Cortex of kidney (tissue), 1 donor: ENCODE measurements at places on chromosomes 1 and 21.

DNA sequence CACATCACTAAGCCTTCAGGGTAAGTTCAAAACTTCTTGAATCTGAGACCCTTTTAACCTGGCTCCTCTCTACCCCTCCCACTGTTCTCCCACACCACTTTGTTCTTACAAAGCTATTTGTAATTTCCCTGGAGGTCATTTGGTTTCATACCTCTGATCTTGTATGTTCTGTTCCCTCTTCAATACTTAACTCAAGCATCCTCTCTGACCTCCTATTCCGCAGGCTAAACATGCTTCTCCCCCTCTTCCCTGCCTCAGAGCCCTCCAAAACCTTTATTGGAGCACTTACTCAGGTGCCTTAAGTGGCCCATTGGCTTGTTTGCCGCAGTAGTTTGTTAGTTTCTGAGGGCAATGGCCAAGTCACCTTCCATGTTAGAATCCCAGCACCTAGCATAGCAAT is 54.8 kb downstream of the SSX2IP start:
- DNase-seq, result no peak

DNA sequence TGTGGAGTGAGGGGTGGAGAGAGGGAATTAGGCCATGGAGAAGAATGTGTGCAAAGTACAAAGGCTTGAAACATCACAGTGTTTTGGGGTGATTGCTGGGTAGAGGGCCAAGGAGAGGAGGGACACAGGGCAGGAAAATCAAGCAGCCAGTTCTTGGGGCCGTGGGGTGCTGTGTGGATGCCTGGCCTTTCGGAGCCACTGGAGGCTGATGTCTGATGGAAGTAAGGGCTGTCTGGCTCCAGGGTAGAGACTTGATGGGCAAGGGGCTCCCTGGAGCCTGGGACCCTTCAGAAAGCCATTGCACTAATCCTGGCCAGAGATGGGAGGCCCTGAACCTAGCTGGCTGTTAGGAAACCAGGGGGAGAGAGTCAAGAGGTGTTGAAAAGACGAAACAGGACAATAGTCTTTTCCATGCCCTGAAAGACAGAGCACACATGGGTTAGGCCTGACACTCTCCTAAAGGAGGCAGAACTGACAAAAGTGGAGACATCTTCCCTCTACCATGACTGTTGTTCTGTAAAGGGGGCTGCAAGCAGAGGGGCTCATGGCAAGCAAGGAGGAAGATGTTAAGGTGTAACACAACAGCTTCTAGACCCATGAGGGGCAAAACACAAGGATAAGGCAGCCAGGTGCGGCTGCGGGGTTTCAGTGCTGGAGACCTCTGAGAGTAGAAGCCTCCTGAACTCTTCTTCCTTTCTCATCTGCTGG is 21.0 kb downstream of the ATF3 start:
- DNase-seq, result no peak

DNA sequence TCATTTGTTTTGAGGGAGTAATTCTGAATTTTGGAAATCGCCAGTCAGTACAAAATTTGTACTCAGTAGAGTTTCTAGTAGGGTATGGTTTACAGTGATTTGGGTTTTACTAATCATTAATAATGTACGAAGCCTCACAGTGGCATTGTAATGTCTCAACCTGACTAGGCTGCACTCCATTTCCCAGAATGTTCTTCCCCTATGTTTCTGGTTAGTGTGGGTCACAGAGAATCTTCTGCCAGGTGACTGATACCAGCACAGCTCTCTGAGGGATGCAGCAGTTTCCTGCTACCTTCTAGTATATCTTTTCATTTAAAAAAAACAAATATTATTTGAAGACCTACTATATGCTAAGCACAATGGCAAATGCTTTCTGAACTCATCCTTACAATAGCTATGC is 112.9 kb downstream of the PTPN14 start:
- DNase-seq, result no peak

DNA sequence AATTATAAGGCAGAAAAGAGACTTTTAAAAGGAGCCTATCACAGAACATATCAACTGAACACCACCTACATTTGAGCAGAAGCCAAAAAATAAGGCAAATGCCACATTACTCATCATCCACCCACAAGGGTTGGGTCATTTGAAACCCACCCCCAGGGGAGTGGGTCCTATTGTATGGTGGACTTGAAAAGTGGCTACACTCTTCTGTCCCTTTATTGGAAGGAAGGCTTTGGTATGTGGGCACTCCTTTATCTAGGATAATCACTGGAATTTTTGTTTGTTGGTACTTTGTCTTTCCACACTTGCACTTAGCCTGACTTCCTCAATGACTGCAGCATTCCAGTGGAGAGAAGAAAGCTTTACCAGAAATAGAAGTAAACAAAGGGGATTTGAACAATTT is 157.2 kb upstream of the COL11A1 start:
- no peak for DNase-seq

DNA sequence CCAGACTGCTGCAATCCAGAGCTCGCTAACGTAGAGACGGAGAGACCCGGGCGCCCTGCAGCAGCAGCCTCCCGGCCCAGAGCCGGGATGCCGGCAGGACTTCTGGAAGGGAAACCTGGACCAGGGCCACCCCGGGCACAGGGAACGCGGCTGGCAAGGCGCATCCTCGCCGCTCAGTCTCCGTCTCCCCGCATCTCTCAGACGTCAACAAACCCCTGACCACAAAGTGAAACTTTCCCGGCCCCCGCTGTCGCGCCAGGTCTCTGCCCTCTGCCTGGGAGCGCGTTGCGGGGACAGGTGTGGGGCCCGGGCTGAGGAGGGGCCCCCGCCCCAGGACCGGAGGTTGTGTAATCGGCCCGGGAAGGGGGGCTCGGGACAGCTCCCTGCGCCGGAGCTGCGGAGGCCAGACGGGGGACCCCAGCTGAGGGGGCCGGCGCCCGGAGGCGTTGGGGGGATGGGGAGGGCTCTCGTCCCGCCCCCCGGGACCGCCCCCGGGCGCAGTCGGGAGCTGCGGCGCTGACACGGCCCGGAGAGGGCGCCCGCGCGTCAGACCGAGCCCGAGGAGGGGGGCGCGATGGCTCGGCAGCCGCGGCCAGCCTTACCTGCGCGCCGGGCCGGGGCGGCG is 116.6 kb upstream of the HIVEP3 start:
- DNase-seq, result no peak

DNA sequence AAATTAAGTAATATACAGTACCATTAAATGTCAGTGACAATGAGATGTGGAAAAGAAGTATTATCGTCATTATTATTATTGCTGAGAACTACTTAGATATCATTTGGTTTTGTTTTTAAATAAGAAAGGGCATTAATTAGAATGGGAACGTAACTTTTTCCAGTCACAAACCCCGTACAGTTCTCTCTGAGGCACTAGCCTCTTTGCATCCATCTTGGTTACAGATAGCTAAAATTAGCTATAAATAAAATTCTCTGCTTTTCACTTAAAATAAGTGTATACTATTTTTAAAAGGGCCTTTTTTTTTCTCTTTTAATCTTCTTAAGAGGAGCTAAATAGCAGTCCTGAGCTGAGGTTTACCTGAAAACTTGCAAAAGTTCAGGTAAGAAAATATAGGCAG is 7.6 kb downstream of the PTGS2 start:
- no peak for DNase-seq

DNA sequence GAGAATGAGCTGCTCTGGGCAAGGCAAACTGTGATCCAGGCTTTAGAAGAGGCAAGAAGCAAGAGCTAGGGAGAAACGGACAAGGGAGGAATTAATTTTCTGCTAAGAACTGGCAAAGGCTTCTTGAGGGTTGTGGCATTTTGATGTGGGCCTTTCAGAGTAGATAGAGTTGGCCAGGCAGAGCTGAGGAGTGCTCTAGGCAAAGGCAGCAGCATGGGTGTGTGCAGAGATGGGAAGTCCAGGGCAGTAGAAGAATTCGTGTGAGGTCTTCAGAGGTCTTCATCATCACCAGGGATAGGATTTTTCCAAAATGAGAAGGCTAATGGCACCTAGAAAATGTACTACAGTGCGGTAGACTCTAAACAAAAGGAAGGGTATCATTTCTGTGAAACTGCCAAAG is 237.8 kb downstream of the LTN1 start:
- no peak for DNase-seq

- no peak for DNase-seq
These were observed 135.1 kb downstream of the CDC7 start for GRCh38 chr1:91635763-91636162.

GRCh38 chr1:101309334-101310311 is 72.8 kb downstream of the S1PR1 start:
- DNase-seq, result no peak

DNA sequence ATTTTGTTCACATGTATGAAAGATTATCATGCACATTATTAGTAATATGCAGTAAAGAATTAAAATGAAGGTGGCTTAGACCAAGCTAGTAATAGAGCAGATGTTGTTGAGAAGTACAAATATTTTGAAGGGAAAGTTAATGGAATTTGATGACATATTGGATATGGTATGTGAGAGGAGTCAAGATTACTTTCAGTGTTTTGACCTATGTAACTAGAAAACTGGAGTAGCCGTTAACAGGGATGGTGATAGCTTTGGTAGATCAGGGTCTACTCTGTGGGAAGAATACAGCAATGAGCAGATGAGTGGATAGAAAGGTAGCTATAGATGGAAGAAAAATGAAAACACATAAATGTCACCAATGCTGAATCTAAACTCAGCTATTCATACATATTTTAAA is 163.2 kb upstream of the LRRC7 start:
- DNase-seq, result no peak

DNA sequence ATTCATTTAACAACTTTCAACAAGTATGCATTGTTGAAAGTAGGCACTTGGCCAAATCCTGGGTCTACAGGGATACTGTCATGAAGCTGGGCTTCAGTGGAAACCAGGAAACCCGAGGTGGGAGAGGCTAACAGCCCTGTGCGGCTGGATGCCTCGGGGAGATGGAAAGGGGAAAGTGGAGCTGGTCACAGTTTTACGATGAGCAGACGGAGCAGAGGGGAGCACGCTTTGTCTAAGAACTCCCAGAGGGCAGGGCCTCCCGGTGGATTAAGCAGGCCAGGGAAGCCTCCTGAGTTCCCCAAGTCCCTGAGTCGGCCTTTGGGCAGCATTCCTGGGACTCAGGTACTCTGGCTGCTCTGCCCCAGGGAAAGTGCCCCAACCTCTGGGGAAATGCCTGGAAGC is 23.8 kb downstream of the STUM start:
- no peak for DNase-seq

GRCh38 chr21:16159213-16159970 is 429.6 kb downstream of the USP25 start:
- DNase-seq, result no peak

- no peak for DNase-seq
These were observed 12.8 kb downstream of the RNF2 start for GRCh38 chr1:185058110-185058509.

DNA sequence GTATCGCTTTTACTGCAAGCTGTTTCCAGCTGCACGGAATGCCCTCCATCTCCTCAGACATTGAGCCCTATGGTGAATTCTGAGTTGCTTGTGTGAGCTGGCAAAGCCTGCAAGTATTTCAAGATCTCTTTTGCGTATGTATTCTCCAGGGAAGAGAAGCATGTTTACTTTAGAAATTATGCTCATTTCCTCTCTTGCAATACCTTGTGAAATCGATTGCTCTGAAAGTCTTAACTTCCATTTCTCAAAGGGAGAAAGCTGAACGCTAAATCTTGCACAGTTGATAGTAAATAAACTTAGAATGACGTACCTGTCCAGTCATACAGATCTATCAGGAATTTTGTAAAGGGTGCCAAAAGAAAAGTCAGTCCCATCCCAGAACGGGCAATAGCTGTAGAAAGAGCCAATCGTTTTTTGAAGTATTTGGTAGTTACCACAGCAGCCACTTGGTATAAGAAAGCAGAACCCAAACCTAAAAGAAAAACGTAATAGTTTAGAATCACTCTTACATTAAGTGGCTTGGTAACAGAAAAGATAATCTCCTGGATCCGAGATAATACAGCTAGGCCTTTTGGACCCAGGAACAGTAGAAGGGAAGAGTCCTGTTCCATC is 10.0 kb downstream of the SLC16A4 start:
- DNase-seq, result no peak

GRCh38 chr1:205954819-205955404 is 11.7 kb upstream of the SLC26A9 start:
- no peak for DNase-seq

DNA sequence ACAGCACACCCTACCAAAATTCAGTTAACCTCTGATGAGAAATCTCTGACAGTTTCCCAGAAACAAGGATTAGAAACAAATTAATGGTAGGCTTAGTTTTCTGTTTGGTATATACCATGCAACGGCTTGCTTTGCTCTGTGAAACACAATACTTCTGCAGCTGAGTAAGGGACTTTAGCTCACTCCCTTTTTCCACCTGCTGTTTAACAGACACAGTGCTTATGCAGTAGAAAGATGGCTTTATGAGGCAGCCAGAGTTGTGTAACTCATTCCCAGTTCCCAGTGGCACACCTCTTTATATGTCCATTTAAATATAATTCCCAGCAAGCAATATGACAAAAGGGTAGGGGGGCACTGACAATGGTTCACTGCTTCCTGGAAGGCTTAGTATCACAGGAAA is 124.0 kb downstream of the PIGK start:
- DNase-seq, result no peak
